Heart left ventricle (tissue), 16 donors: ENCODE measurements at places on chromosomes 6 and 20. TPM values are rescaled to one million over a fixed set of nuclear protein-coding genes. Genes with fewer than 3 reads are reported as not detected.

- no peak for DNase-seq
Observed at GRCh38 chr6:32086661-32087573, 22.2 kb downstream of the TNXB start.

GRCh38 chr20:1130847-1131246, 12.4 kb downstream of the PSMF1 start:
- no peak for DNase-seq

DNA sequence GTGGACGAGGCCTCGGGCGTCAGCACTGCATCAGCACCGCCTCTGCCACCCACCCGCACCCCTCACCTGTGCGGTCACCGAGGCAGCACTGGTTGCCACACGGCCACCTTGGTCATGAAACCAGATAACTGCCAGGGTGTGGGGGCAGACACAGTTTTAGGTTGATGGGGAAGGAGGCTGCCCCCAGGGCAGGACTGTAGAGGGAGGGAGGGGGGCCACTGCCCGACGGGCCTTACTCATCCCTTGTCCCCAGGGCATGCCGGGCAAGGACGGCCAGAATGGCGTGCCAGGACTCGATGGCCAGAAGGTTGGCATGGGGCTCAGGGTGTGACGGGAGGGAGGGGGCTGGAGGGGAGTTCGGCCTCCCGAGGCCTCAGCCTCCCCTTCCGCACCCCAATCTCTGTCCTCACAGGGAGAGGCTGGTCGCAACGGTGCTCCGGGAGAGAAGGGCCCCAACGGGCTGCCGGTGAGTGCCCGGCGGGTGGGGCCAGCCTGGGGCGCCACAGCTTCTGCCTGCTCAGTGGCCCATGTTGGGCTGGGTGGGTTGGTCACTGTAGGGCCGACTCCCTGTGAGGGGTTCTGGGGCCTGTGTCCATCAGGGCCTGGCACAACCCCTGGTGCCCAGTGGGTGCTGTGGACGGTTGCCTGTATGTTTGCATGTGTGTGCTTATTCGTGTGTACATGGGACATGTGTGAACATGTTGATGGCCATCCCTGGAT, 11.8 kb downstream of the COL9A3 start:
- DNase-seq = no peak

GRCh38 chr6:89975991-89976693, 81.9 kb downstream of the GJA10 start:
- DNase-seq = no peak

The SLC17A3 gene
- polyA plus RNA-seq = not detected

GRCh38 chr6:169830876-169831275, 79.5 kb downstream of the ERMARD start:
- no peak for DNase-seq

DNA sequence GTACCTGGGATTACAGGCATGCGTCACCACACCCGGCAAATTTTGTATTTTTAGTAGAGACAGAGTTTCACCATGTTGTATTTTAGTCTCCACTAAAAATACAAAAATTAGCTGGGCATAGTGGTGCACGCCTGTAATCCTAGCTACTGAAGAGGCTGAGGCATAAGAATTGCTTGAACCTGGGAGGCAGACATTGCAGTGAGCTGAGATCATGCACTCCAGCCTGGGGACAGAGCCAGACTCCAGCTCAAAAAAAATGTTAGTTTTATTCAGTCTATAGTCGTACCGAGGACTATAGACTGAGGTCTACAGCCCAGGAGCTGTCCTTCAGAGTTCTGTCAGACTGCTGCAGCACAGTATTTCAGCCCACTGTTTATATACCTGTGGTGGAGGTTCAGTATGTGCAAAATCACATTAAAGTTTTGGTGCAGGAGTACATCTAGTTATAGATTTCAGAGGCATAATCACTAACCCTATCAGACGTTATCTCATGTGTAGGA, 3.6 kb upstream of the CASP8AP2 start:
- DNase-seq = no peak

The ABHD12 gene
- polyA plus RNA-seq = 25.0 TPM

The ULBP1 gene
- 0.11 TPM for polyA plus RNA-seq

- DNase-seq = no peak
Observed at GRCh38 chr6:137646484-137646883, 152.3 kb upstream of the OLIG3 start.

DNA sequence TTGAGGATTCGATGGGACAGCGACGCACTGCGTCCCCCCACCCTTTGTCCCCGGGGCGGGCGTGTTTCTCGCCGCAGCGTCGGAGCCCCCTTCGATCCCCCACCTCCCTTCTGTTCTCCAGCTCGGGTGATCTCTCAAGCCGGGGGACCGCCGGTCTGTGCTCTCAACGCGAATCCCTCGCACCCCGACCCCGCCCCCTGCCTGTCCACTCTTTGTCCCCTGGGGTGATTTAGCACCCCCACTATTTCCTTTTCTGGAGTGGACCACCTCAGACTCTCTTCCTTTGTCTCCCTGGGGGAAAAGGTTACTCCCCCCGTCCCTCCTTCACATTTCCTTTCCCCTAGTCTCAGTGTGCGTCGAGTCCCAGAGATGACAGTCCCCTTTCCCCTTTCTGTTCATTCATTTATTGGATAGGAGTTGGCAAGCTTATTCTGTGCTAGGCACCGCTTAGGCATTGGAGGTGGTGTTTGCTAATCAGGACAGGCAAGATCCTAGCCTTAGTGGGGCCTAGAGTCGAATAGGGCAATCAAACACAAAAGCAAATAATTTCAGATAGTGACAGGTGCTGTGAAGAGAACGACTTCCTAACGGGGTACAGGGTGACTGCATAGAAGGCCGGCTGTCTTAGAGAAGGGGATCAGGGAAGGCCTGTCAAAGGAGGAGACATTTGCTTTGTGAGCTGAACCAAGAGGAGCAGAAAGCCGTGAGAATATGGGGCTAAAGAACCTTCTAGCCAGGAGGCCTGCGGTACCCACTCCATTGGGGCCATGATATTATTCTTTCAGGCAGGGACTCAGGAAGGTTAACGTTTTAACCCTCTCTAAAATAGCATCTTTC, 741 bp downstream of the PTPN1 start:
- DNase-seq = peak; percentile 35

The POU5F1 gene
- polyA plus RNA-seq = 0.91 TPM

DNA sequence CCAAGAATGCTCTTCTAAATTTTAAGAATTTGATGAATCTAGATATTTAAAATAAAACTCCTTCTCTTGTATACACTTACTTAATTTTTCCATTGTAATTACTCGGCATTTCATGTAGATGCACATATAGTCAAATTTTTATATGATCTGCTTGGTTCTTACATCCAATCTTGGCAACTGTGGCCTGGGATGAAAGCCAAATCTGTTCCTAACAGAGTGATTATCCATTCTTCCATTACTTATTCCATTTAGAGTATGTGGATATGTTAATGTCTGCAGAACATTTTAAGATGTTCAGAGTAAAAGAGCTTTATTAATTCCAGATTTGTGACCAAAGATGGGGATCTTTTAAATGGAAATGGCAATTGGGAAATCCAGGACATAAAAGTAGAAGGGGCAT, 144.1 kb upstream of the PDE7B start:
- no peak for DNase-seq

DNA sequence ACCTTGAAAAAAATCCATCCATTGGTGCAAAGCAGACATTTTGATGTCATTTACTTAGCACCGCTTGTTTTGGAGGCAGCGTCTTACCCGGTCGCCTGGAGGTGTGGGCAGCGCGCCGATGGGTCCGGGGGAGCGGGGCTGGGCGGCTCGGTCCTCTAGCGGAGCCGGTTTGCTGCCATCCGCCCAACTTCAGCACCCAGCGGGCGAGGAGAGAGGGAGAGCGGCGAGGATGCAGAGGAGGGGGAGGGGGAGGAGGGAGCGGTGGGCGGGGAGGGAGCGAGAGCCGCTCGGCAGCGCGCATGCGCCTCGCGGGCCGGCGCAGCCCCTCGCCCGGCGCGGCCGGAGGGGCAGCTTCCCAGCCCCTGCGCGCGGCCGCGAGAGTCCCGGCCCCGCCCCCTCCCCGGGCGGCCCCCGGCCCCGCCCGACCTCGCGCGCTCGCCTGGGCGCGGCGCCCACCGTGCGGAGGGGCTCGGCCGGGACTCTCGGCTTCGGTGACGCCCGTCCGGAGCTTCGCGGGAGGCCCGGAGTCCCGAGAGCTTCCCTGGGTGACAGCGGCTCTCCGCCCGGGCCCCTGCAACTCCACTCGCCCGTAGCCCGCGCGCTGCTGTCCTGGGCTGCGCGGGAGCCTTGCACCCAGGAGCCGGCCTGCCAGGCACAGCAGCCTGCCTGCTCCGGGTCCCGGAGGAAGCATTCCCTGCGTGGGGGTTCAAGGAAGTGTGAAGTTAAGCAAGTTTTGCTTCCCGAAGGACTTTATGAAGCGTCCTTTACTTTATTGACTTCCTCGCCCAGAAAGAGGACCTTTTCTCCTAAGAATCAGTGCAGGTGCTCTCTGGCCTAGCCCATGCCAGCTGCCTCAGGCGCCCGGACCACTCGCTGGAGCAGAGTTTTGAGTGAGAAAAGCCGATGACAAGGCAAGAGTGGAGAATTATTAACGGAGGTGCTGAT, at the start of gene RGS17:
Gene RGS17, minus strand, starts transcription at position 246 of the 945 bp plus-strand sequence. CDS start 87,264 bp downstream, outside the sequence.
- peak; percentile 59 for DNase-seq

DNA sequence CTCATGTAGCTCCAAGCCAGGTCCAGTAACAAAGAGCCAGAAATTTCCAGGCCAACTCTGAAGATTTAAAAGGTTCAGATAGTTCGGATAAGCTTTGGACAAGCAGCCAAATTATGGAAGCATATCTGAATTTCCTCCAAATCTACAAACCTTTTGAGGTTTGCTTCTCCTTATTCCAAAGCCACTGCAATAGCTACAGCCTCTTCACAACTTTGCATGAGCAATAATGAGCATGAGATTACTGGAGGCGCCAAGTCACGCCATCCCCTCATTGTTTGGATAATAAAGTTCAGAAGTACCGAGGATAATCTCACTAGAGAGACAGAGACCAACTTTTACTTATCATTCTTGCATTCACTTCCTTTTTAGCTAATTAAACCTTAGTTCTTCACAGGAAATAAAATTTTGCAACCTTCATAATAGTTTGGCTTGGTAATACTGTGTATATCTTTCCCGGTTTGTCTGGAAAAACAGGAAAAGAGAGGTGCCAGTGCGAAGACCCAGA, 329.6 kb upstream of the RSPO3 start:
- no peak for DNase-seq

DNA sequence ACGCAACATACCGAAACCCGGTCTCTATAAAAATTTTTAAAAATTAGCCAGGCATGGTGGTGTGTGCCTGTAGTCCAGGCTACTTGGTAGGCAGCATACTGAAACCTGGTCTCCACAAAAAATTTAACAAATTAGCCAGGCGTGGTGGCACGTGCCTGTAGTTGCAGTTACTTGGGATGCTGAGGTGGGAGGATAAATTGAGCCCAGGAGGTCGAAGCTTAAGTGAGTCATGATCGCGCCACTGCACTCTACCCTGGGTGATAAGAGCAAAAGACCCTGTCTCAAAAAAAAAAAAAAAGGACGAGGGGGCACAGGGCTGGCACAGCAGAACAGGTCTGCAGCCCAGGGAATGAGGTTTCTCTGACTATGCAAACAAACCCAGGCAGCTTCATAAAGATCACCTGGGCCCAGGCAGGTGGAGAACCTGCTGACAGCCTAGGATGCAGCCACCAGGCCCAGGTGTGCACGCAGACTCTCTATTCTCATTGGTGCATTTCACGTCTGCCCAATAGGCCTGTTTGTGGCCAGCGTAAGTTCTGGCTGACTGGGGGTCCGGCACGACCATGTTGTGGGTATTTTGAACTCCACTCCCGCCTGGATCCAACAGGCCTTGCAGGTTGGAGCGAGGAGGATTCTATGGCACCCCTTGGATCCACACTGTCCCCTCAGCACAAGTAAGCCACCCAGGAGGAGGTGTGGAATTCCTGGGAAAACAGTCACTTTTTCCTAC, 204.5 kb downstream of the PREX1 start:
- DNase-seq = no peak

DNA sequence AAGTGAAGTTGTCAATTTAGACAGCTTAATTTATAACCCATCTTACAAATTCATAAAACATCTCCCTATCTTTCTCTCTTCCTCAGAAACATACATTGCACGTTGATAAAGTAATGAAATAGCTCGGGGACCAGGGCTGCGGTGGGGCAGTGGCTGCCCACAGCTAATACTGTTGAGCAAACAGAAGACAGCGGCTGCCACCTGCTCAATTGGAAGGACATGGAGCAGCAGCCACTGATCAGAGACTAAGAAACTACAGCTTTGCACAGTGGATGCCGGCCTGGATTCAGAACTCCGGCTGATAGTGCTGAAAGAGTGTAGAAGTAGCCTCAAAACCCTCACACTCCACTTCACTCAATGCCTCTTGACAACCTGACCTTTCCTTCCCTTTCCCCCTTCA, 157.9 kb upstream of the PDE10A start:
- no peak for DNase-seq

GRCh38 chr6:91654357-91654756, 1067.5 kb upstream of the MAP3K7 start:
- no peak for DNase-seq

DNA sequence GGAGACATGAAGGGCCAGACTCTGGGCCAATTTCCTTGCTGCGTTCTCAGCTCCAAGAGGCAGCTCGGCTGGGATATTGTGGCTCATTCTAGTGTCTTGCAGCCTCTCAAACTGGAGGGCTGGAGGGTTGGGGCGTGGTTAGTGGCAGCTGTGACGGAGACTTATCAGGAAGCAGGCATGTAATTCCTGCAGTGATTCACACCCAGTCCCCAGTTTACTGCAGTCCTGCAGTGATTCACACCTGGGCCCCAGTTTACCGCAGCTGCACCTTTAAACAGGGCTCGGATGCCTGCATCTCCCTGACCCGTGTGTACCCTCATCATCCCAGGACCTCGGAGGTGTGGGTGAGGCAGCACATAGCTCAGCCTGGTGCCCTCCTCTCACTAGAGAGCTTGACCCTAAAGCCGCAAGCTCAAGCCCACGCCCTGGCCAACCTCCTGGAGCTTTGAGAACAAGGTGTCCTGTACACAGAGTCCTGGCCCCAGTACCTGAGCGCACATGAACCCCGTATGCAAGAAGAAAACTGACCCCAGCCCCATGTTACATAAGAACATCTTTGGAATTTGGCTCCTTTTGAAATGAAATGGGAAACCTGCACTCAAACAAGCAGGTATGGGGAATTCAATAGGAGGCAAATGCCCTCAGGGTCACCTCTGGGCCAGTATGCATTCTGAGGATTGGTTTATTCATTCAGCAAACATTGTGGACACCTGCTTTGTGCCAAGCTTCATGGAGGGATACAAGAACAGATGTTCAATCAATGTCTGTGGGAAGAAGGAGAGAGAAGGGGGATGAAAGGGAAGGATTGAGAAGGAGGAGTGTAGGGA, 55.3 kb upstream of the FAM83D start:
- no peak for DNase-seq

DNA sequence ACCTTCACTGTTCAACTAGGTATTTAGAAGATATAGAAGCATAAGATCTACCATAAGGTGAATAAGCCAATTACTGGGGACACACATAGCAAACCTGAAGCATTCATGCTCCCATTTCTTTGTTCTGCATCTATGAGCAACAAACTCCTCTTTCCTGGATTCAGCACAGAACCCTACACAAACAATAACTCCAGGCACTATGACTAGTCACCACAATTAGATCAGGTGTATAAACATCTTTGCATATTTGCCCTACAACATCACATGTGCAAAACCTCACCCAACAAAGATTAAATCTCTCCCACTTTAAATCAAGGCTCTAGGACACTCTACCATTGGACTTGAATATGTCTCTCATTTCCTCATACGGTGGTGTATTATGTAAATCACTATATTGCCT, 652.3 kb downstream of the EPHA7 start:
- no peak for DNase-seq
